ENCODE measurements at places on chromosomes 2 and 18.

GRCh38 chr2:234047361-234047760 is 3.1 kb upstream of the SPP2 start:
- no peak for DNase-seq

DNA sequence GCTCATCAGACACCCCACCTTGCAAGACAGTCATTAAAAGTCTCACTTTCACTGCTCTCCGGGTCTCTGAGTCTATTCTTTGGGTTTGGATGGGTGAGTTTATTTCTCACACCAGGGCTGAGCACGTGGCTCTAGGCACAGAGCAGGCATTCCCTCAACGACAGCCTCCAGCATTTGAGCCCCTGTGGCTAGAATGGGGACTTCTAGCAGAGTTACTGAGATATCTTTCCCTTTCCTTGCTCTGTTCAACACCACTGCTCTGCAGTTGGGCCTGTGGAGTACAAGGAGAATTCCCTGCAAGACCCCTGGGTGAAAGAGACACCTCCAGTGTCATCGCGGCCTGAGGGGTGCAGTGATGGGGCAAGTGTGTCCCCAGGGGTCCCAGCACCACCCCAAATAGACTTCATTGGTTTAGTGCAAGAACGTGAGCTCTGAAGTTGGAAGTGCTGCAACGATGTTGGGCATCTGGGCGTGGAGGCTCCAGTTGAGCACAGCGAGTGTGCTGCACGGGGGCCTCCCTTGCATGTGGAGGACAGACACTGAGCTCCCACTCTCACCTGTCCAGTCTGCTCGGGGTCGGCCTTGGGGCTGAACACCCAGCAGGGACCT is 184.1 kb upstream of the HS6ST1 start:
- no peak for DNase-seq

DNA sequence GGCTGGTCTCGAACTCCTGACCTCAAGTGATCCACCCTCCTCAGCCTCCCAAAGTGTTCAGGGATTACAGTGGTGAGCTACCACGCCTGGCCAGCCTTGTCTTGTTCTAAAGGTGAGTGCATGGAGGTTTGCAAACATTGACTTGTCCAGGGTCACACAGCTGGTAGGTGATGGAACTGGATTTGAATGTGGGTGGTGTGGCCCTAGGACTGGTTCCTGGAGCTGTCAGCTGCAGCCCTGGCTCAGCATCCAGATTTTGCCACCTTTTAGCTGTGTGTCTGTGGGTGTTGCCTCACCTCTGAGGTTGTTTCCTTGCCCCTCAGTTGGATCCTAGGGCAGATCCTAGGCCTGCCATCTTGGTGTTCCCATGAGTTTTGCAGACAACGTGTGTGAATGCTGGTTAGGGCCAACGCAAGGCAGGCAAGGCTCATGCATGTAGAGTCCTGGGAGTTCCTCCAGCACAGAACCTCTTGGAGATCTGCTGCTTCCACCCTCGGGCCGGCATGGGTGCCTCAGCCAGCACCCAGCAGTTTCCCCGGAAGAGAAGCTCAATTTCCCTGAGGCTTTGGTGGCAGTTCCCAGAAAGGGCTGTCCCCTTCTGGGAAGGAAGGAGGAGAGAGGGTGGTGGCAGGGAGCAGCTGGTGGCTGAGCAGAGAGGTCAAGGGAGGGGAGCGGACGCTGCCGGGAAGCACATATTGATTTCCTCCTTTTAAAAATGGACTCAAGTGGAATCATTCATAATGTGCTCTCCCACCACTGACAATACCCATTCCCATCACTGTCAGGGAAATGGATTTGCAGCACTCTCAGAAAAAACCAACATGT is 127.6 kb upstream of the HS6ST1 start:
- DNase-seq = no peak

DNA sequence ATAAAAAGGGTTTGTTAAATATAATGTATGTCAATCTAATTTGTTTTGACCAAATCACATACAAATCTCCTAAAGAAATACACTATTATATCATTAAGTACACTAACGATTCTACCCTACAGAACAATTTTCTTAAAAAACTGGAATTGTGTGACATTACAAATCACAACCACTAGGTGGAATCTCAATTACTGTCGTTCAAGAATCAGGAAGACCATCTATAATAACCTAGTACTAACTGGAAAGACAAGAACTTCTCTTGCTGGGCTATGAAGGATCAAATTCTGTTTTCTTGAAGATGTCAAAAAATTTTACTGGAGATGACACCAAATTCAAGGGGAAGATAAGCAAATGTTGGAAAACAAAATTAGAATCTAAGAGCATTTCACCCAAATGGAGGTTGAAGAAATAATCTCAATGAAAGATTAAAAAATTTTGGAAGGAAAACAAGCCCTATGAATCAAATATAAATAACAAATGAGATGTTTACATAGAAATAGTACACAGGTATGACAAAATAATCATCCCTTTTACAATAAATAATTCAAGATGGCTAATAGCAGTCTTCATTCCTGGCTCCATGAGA is 110.9 kb downstream of the STK39 start:
- no peak for DNase-seq

- no peak for DNase-seq
These were observed 80.6 kb downstream of the CLIP4 start for GRCh38 chr2:29195796-29196195.

DNA sequence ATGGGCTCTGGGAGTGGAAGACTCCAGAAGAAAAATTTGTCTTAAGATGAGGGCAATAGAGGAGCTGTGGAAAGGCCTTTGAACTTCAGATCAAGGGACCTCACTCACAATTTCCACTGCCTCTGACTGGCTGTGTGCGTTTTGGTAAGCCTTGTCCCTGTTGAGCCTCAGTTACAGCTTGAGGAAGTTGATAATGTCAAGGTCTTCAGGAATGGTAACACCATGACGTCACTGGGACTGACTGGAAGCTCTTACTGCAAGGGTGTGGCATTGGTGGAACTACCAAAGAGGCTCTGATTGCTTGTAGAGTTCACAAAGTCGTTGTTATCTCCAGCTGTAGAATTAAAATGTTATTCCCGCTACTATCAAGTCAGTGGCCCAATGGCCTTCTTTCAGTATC is 29.2 kb upstream of the CTAGE1 start:
- DNase-seq = no peak

- DNase-seq = no peak
These were observed 90.7 kb downstream of the STK39 start for GRCh38 chr2:168156661-168157060.

GRCh38 chr2:136901732-136902131 is 136.4 kb downstream of the THSD7B start:
- no peak for DNase-seq

DNA sequence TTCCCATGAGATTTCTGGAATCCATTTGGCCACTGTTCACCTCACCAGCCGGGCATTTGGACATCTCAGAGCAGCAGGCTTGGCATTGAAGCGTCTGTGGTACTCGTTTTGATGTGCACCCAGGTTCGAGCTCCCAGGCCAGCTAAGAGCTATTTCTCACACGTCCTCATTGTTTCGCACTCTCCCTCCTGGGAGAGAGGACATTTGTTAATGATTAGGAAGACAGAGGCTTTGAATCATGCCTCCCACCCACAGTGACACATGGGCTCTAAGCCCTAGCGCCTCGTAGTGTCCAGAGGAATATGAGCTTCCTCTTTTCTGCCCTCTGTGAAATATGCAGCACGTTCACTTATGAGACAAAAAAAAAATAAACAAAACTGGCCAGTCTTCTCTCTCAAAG is 361.8 kb downstream of the RND3 start:
- DNase-seq = no peak

DNA sequence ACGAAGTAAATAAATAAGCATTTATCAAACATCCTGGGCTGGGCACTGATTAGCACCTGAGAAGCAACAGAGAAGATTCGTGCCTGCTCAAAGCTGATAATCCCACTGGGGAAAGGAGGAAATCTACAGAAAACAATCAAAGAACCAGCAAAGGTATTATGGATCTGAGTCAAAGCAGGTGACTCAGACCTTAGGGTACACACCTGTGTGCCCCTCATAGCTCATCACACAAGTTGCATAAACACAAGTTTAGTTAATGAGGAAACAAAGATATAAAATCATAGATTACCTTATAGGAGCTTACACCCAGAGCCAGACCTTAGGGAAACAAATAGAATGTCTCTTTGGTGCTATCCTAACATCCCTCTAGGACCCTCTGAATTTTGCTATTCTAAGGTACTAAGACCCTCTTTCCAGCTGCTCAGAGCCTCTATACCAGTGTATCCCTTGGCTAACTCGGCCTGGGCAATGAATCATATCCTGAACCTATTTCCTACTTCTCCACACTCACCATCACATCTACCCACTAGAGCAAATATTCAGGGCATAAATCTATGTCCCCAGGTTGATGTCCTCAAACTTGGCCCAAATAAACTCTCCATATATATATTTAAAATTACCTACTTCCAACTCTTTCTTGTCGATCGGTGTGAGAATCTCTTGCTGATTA is 19.3 kb upstream of the CTIF start:
- DNase-seq = no peak

GRCh38 chr18:70024829-70025228 is 77.2 kb upstream of the CD226 start:
- DNase-seq = no peak

- DNase-seq = no peak
These were observed 3.4 kb downstream of the KRTCAP3 start for GRCh38 chr2:27445615-27446014.

- DNase-seq = no peak
These were observed 116.6 kb downstream of the SRBD1 start for GRCh38 chr2:45494275-45494977.

- no peak for DNase-seq
These were observed 76.0 kb downstream of the FAM124B start for GRCh38 chr2:224325941-224326340.

DNA sequence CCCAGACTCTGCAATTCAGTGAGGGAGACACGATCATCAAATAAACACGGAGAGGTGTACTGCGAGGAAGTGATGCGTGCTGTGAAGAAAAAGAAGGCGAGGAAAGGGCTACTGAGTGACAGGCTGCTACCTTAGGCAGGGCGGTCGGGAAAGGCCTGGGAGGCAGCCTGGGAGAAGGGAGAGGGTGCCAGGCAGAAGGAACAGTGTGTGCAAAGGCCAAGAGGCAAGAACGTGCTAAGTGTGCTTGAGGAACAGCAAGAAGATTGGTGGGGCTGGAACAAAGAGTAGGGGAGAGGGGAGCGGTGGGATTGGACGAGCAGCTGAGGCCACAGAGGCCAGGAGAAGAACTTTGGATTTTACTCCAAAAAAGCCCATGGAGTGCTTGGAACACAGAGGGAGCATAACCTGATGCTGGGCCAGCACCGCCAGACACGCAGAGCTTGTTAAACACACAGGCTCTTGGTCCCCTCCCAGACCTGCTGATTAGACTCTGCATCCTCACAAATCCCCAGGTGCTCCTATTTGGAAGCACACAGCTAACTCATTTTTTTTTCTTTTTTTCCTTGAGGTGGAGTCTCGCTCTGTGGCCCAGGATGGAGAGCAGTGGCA is 30.4 kb downstream of the SERTAD2 start:
- DNase-seq = no peak

- no peak for DNase-seq
These were observed 43.2 kb downstream of the SCG2 start for GRCh38 chr2:223558970-223559369.

- DNase-seq = no peak
These were observed 347.7 kb downstream of the KIAA1328 start for GRCh38 chr18:37176621-37176934.

DNA sequence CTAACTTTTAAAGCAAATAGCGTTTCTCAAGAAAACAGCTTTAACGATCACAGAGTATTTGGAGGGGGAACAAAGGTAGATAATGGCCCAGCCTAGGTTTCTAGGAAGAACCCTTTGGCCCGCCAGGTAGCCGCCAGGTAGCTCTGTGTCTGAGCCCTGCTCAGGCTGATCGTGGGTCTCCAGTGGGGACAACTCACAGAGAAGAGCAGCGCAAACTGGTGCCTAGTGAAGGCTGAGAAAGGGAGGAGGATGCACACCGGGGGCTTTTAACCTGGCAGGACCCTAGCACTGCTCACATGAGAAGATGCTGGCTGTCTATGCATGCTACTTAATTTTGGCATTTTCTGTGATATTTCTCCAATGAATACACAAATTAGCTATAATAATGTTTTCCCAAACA is 5.8 kb downstream of the NGEF start:
- no peak for DNase-seq

DNA sequence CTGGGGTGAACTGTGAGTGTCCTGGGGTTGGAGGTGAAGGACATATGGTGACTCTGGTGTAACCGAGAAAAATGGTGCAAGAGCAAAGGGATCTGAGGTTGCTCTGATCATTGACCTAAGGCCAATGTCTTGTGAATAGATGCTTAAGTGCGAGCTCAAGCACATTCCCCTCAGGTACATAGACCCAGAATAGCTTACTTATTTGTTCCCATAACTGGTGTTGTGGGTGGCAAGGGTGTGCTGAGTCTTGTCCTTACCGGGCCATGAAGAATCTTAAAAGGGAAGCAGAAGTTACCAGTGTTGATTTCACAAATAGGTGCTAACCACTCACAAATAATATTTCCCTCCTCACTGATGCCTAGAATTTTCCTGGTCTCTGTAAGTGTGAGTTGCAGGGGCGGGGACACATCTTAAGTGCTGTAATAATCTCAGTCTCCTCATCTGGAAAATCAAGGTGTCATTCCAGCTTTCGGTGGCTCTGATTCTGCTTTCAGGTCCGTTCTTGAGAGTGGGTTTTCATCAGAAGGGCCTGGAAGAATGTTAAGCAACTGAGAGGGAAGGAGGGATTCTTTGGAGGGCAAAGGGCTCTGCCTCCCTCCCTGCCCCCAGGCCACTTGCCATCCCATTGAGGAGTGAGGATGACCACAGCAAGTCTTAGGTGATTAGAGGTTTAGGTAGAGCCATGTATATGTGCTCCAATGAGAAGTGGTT is 54.9 kb downstream of the LIPG start:
- no peak for DNase-seq

GRCh38 chr18:7322817-7323485 is 92.1 kb downstream of the LRRC30 start:
- DNase-seq = no peak

- no peak for DNase-seq
These were observed 66.5 kb downstream of the TCF7L1 start for GRCh38 chr2:85199698-85200097.

GRCh38 chr18:39406941-39407340 is 1841.3 kb upstream of the CELF4 start:
- no peak for DNase-seq

- no peak for DNase-seq
These were observed 75.5 kb downstream of the OLA1 start for GRCh38 chr2:174172802-174173355.

DNA sequence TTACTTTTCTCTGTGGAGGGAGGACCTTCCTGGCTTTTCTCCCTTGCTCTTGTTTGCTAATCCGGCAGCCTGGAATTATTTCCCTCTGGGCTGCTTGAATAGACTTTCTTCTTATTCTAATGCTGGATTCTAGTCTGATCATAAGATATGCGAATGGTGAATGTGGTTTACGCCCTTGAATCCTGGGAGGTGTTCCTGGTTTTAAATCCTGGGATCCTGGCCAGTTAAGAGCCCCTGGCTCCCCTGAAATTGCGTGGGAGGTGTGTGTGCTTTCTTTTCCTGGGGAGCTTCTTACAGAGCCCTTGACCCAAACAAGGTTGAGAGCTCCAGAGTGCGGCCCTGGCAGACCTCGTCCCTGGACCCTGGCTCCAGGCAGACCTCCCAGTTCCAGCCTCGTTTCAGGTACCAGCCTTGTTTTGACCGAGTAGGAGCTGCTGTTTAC is 2.8 kb downstream of the SH3BP4 start:
- DNase-seq = no peak
